Fibroblast of skin of back (primary cell): ENCODE measurements at places on chromosomes 2 and 18.
A peak's percentile ranks its signal among the peaks of the same experiment; 100 is the strongest.

GRCh38 chr2:33108483-33109443 is 162.0 kb downstream of the LTBP1 start:
- DNase-seq = peak; percentile 79

DNA sequence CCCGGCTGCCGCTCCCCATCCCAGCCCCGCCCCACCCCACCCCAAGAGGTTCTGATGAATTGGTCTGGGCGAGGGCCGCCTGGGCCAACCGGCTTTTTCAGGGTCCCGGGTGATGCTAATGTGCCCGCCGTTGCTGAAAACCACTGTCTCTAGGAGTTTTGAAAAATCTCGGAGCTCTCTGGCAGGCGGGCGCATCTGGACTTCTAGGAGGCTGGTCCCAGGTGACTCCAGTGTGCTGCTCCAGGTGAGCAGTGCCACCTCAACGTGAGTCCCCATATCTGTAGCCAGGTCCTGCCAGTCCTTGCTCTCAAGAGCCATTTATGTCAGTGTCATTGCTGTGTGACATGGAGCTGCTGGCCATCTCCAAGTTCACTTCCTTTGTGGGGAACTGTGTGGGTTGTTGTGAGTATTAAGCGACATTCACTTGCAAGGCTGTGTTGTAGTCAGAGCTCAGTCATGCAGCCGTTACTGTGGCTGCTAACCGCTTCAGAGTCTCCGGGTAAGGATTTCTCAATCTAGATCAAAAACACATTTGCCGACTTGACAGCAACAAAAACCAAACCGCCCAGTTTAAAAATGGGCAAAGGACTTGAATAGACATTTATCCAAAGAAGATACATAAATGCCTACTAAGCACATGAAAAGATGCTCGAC is at the start of gene RFX8:
RFX8 (minus strand) TSS at position 382 of the 654 bp plus-strand sequence. CDS start 8,264 bp downstream, outside the sequence.
- DNase-seq = peak; percentile 91

- DNase-seq = peak; percentile 78
These were observed 75.1 kb downstream of the SH3BP4 start for GRCh38 chr2:235026649-235027557.

- DNase-seq = no peak
These were observed 144.7 kb upstream of the ITGA4 start for GRCh38 chr2:181312515-181312927.

DNA sequence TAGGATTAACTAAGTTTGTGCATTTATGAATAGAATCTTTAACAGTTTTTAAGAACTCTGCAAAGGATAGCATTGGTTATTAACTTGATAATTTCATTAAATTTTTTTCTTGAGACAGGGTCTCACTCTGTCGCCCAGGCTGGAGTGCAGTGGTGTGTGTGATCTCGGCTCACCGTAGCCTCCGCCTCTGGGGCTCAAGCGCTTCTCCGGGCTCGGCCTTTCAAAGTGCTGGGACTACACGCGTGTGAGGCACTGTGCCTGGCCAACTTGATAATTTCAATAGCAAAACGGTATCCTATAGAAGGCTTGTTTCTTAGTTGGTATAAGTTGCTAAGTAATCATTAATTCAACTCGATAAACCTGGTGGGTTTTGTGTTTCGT is 38.0 kb downstream of the ADNP2 start:
- DNase-seq = no peak

DNA sequence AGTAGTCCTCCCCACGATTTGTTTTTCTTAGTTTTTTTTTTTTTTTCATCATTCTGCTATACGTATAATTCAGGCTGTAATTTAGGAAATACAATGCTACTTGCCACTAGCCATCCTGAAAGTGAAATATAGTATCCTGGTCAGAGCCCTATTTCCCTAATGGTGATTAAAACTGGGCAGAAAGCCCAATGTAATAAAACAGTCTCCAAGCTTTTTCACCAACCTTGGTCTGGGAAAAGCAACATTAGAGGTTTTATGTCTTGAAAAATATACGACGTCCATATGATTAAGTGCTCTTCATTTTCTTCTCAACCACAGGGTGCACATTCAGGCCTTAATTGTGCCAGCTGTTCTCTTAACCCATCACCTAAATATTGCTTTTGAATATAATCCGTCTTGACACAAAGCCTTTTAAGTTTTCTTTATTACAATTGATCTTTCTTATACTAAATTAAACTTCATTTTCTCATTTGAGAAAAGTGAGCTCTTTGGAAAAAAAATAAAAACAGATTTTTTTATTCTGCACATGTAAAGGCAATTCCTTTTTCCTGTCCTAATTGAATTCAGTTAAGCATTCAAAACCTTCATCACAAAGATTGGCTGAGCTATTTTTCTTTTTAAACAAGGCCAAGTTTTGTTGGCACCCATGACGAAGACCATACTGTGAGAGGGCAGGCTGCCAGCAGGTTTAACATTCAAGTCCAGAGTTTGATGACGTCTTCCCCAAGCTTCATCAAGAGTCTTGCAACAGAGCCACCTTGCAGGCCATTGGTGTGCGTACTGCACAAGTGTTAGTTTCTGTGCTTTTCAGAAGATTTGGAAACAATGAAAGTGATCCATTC is 52.7 kb downstream of the MAP2 start:
- no peak for DNase-seq

GRCh38 chr2:46829231-46829995 is 86.2 kb downstream of the MCFD2 start:
- no peak for DNase-seq

- peak; percentile 52 for DNase-seq
These were observed 73.5 kb downstream of the LIMS1 start for GRCh38 chr2:108607706-108608301.

GRCh38 chr2:236242057-236242495 is 22.1 kb downstream of the ASB18 start:
- no peak for DNase-seq

DNA sequence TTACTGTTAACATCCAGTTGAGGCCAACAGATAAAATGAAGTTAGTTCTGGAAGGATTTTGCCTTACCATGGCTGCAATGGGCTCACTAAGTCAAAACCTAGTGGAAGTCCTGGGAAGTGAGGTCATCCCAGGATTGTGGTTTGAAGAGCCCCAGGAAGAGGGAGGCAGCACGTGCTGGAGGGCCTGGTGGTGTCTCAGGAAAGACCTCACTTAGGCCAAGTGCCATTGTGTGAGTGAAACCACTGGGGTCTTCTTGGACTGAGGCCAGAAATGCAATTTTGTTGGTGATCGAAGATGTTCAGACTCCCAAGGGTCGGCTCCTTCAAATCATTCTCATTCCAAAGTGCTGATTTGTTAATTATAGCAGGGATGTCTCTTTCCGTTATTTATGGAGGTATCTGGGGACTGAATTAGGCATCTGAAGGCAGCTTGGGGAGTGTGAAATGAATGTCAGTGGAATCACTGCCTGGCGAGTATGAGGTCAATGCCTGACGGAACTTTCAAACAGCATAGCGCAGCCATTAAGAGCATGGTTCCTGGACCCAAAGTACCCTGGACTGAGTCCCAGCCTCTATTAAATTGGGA is 60.0 kb downstream of the IL1R2 start:
- DNase-seq = peak; percentile 85

GRCh38 chr2:124755386-124755785 is 730.3 kb downstream of the CNTNAP5 start:
- DNase-seq = peak; percentile 18

- no peak for DNase-seq
These were observed 87.9 kb upstream of the KLHL29 start for GRCh38 chr2:23297112-23297511.

GRCh38 chr2:60552851-60553494 is 481 bp downstream of the BCL11A start:
- DNase-seq = no peak

GRCh38 chr18:54960197-54960596 is 936 bp upstream of the CCDC68 start:
- no peak for DNase-seq

- no peak for DNase-seq
These were observed 1.0 kb upstream of the PRKD3 start for GRCh38 chr2:37325625-37326071.

DNA sequence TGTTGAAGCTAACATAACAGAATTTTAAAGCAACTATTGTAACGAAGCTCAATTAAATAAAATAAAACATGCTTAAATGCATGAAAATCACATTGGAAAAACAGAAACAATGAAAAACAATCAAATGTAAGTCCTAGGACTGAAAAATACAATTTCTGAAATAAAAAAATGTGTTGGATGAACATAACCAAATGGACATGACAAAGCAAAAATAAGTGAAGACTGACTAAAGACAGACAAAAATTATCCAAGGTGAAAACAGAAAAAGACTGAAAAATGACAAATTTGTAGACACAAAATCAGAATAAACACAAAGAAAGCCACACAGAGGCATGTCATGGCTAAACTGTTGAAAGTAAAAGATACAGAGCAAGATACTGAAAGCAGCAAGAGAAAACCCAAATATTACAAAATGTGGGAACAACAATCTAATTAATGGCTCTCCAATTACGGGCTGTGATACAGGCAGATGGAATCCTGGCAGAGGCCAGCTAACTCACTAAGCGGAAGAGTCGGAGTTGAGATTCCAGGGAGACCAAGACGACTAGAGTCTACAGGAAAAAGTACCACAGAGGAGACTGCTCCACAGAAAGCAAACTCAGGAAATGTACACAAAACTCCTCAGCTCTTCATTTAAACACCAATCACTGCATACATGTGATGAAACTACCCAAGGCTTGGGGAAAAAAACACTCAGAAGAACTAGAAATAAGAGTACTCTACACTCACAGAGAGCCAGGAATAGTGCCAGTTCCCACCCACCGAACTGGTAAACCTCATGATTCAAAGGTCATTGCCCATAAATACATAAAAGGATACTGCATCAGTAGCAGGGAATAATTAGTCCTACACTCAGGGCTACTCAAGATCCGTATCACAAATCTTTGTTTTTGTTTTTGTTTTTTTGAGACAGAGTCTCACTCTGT is 83.6 kb downstream of the ATAD2B start:
- DNase-seq = peak; percentile 16
